ENCODE measurements at places on chromosomes 13 and 19. TPM values are rescaled to one million over a fixed set of nuclear protein-coding genes. Genes with fewer than 3 reads are reported as not detected.

The NDUFA13 gene
- total RNA-seq: 396 TPM

The COL4A1 gene
- total RNA-seq: 20.4 TPM

The KIR3DL2 gene
- not detected for total RNA-seq

The NAPSA gene
- total RNA-seq: 6.0 TPM

The ZNF418 gene
- total RNA-seq: 24.6 TPM

The HDGFL2 gene
- 45.0 TPM for total RNA-seq

The ZNF784 gene
- 9.4 TPM for total RNA-seq

The LGALS7 gene
- 1.9 TPM for total RNA-seq

The CEACAM1 gene
- 19.1 TPM for total RNA-seq

The THSD8 gene
- 19.4 TPM for total RNA-seq

The TPTE2 gene
- total RNA-seq: not detected

The TMEM38A gene
- 7.6 TPM for total RNA-seq

The PALM3 gene
- 8.1 TPM for total RNA-seq

The TMEM145 gene
- total RNA-seq: 0.88 TPM

The SLC8A2 gene
- total RNA-seq: 1.3 TPM

The HCST gene
- total RNA-seq: 1.3 TPM

The CGB8 gene
- 9.4 TPM for total RNA-seq

The LGALS14 gene
- total RNA-seq: 0.48 TPM

The PROZ gene
- total RNA-seq: not detected

The MAMSTR gene
- 2.0 TPM for total RNA-seq

The PRTN3 gene
- total RNA-seq: not detected

The ZNF431 gene
- total RNA-seq: 40.6 TPM

The ZNF491 gene
- total RNA-seq: 8.8 TPM

The TEKTIP1 gene
- total RNA-seq: 3.4 TPM

The OXGR1 gene
- 3.9 TPM for total RNA-seq

The CEACAM3 gene
- not detected for total RNA-seq

The FAM83E gene
- 6.1 TPM for total RNA-seq

The MAB21L1 gene
- total RNA-seq: 0.21 TPM

The LENG8 gene
- 135 TPM for total RNA-seq

The TBXA2R gene
- not detected for total RNA-seq

All from type B pancreatic cell (in vitro differentiated cells).